ENCODE measurements at places on chromosomes 5 and 9.

- DNase-seq, result no peak
These were observed 740.7 kb downstream of the CETN3 start for GRCh38 chr5:89668821-89669220.

- no peak for DNase-seq
These were observed 6.0 kb upstream of the NIPBL start for GRCh38 chr5:36870399-36871040.

GRCh38 chr9:134136118-134136995 lies 475 bp downstream of the WDR5 start:
- no peak for DNase-seq

GRCh38 chr5:69368458-69369339 lies 621 bp downstream of the AK6 start:
- DNase-seq, result no peak

DNA sequence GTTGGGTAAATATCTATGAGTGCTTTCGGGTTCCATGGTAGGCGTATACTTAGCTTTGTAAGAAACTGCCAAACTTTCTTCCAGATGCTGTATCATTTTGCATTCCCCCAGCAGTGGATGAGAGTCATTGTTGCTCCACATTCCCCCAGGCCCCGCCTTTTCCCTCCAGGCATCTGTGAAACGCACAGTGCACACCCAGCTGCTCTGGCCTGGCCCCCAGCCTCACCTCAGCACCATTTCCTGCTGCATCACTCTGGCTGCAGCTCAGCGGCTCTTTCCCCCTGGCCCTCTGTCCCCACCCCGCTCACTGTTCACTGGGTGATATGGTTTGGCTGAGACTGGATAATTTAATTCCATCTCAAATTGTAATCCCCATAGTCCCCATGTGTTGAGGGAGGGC lies 76.6 kb upstream of the SPTLC1 start:
- DNase-seq, result no peak

DNA sequence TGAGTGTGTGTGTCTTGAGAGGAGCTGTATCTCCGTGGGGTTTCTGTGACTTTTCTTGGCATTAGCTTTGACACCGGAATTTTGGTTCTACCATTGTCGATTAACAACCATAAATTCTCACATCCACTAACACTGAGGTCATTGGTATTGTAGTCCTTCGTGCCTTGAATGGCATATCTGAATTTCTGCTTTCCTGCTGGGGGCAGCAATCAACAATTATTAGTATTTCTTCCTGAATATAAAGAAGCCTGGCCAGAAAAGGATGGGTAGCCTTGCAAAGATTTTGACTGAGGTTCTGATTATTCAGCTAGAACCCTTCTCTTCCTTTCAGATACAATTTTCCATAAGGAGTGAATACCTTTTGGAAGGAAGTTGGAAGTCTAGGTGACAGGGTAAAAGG lies 33.5 kb upstream of the SHOC1 start:
- no peak for DNase-seq

DNA sequence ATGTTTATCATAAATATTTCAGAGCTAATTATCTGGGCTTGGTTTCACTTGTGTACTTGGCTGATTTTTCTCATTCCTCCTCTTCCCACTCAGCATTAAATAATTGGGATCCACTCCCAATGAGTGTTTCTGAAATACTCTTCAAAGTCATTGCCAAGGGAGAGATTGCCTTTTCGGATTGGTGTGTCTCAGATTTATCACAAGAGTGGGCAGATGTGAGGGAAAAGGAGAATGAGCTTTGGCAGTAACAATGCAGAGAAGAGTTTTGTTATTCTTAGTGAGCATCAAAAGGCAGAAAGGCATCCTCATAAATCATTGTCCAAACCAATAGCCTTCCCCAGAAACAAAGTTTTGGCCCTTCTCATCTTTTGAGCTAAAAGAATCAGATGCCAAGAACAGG lies 79.2 kb downstream of the SEMA5A start:
- no peak for DNase-seq

DNA sequence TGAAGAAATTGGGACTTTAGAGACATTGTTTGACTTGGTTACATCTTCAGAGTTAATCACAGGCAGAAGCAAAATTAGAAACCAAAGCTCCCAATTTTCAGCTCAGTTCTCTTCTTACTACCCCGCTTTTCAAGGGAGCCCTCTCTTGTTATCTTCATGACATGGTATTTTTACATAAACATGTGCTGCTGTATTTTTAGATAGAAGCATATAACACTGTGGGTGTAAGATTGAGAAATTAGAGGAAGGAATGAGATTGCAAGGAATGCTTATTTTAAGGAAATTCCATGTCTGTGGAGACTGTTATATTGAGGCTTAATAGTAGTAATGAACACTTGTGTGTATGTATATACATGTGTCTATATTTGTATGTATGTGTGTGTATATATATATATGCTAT lies 401.6 kb downstream of the TMEM232 start:
- DNase-seq, result no peak

DNA sequence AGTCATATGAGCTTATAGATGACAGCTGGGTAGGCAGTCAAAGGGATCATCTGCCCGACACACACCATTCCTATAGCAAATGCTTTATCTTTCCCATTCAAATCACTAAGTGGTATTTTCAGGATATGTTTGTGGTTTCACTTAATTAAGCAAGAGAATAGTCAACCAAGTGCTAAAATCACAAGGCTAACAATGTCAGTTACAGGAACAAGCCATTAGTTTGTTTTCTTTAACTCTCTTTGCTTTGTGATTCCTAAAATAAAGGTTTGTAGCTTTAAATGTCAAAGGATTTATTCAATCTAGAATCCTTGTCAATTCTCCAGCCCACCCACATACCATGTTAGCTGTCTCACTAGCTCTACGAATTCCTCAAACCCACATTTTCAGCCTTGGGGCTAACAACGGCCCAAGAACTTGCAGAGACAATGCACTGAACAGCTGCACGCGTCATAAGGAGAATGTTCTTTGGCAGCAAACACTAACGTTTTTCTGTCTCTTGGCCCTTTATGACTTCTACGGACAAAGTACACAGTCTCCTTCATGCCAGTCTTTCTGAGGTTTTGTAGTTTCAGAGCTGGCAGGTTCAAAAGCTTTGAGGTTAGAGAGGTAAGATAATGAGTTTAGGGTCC lies 56.6 kb downstream of the ELAVL2 start:
- no peak for DNase-seq

DNA sequence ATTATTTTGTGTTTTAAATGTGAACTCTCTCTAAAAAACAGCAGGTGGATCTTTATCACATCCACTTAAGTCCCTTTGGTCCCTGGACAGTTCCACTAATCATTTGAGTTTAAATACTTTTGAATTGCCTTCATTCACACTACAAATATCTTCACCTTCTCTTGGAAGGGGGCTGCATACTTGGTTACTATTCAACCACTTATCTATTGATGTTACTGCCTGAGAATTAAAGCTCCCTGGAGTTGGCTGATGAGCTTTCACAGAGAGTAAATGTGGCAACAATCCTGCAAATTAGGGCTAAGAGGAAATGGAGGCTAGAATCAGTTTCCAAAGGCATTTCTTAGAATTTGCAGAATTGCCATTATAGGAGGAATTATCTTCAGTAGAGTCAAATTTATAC lies 180.4 kb downstream of the ST8SIA4 start:
- no peak for DNase-seq

- no peak for DNase-seq
These were observed 104.6 kb upstream of the IL6ST start for GRCh38 chr5:56099346-56099745.

GRCh38 chr5:26843677-26844076 lies 194.7 kb downstream of the CDH9 start:
- no peak for DNase-seq

GRCh38 chr9:134346151-134346550 lies 19.9 kb downstream of the RXRA start:
- no peak for DNase-seq

DNA sequence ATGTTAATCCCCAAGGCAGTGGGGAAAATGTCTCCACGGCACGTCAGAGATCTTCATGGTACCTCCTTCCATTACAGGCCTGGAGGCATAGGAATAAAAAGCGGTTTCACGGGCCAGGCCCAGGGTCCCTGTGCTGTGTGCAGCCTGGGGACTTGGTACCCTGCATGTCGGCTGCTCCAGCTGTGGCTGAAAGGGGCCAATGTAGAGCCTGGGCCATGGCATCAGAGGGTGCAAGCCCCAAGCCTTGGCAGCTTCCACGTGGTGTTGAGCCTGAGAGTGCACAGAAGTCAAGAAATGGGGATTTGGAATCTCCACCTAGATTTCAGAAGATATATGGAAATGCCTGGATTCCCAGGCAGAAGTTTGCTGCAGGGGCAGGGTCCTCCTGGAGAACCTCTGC lies 508.9 kb upstream of the COX7C start:
- DNase-seq, result no peak

DNA sequence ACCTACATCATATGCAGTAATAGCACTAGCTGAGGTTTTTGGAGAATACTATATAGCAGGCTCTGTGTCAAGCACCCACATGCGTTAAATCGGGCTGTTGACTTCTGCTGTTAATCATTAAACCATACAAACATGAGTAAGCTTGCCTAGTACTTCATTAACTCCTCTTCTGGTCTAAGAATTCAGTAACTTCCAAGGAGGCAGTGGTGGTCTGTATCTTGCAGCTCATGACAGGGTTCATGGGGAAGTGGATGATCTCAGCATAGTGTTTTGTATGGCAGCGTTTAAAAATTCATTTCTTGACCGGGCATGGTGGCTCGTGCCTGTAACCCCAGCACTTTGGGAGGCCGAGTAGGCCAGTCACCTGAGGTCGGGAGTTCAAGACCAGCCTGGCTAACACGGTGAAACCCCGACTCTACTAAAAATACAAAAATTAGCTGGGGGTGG lies at the start of gene HAVCR1:
TSS of gene HAVCR1 (minus strand) at position 24 of the 447 bp plus-strand sequence. CDS start 1,173 bp downstream, outside the sequence.
- DNase-seq, result no peak

- DNase-seq, result no peak
These were observed 159.0 kb downstream of the TLE1 start for GRCh38 chr9:81530310-81530810.

DNA sequence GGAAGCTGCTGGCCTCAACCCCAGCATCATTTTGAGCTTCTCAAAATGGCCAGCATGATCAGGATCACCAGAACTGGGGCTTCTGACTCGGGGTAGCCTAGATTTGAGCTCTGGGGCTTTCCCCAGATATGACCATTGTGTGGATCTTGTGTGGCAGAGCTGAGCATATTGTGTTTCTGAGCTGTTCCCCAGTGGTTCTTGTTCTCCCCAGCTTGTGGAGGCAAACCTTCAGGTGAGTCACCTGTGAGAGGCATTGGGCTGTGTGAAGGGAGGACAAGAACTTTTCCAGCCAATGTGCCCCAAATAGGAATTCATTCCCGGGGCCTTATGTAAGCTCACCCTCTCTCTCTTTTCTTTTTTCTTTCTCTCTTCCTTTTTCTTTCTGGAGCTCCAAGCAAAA lies 80.7 kb upstream of the PITX1 start:
- no peak for DNase-seq

- DNase-seq, result no peak
These were observed 33.4 kb downstream of the RXRA start for GRCh38 chr9:134359493-134360179.

- DNase-seq, result no peak
These were observed 46.5 kb downstream of the RETREG1 start for GRCh38 chr5:16570121-16570815.

DNA sequence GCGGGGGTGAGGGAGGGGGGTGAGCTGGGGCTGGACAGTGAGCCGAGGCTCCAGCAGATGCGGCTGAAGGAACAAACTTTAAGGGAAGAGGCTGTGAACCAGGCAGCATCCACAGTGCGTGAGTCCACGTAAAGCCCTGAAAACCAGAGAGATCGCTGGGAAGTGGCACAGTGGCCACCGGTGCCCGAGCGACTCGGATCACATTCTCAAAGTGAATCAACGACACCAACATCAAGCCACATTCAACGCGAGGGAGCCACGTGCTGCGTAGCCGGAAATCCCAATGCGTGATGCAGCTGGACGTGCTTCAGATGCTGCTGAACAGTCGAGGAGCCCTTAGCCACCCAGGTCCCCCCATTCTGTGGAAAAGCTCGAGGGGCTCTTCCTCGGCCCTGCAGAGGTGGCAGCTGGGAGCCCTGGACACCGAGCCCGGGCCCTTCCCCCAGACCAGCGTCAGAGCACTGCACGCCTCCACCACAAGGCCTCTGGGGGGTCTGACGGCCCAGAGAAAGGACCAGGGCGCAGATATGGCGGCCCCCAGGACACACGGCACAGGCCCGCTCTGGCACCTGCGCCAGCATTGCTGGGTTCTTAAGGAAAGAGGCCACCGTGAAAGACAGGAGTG lies 53.7 kb upstream of the EXOC3 start:
- DNase-seq, result no peak

- no peak for DNase-seq
These were observed 1158.7 kb downstream of the DTWD2 start for GRCh38 chr5:117829646-117830045.

DNA sequence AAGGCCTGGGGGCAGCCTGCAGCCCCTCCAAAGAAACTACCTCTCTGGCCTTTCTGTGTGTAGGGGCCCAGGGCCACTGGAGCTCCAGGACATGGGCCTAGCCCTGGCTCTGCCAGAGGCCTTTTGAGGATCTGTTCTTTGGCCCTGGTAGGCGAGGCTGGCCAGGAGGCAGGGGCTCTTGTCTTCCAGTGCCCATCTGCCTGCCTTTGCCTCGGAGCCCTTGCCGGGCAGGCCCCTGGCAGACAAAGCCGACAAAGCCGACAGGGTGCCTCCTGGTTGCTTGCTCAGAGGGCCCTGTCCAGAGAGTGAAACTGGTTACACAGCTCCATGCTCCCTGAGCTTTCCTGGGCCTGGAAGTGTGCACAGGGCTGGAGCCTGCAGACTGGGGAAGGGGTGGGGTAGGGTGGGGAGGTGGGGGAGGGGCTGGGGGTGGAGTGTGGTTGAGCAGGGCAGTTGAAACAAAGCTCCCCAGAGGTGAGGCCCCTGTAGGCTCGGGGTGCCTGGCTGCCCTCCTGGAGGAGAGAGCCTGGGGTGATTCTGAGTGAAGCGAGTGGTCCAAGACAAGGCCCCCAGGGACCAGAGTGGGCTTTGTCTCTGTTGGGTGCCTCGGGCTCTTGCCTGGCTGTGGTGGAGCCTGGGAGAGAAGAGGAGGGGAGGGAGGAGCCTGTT lies 29.3 kb downstream of the PTPA start:
- no peak for DNase-seq

DNA sequence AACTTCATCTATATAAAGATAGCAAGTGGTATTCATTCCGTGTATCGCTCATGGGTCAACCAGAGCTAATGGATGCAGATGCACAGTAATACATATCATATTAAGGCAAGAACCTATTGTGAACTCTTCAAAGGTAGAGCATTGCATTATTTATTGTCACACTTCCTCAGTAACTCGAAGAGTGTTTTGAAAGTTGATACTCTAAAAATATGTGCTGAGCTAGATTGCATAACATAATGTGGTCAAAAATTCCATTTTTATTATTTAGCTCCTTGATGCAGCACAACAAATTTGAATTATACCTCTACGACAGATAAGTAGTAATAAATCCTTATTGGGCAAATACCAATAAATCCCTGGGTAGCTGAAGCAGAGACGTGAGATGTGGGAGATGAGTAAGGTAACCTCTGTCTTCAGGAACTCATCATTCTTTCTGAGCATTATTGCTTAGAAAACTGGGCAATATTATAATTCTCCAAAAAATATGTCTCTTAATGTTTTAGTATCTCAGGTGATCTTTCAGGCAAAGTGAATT lies 70.3 kb downstream of the CDH18 start:
- no peak for DNase-seq

- no peak for DNase-seq
These were observed 1025.1 kb upstream of the C9orf72 start for GRCh38 chr9:28598408-28598807.
